ENCODE measurements at places on chromosomes 2 and 18.

- H3K4me1 ChIP-seq: no peaks in the 10 kb centered on the region
- peaks cover 8% of the 10 kb centered on the region for H3K36me3 ChIP-seq
- no peak overlapping the region for H3K27ac ChIP-seq
Measured at GRCh38 chr2:169819106-169819505, 5.6 kb downstream of the METTL5 start.

- peaks cover 4% of the 10 kb centered on the region for H3K4me1 ChIP-seq
- H3K27me3 ChIP-seq: no peaks in the 10 kb centered on the region
- H3K27ac ChIP-seq: no peak overlapping the region
- no peaks in the 10 kb centered on the region for H3K36me3 ChIP-seq
Measured at GRCh38 chr2:171217330-171217729, 56.6 kb upstream of the TLK1 start.

GRCh38 chr2:71333619-71334018 is 2.0 kb downstream of the ZNF638 start:
- H3K27ac ChIP-seq: no peak overlapping the region
- no peak overlapping the region for H3K4me3 ChIP-seq

GRCh38 chr18:27461957-27462356 is 276.8 kb upstream of the CHST9 start:
- no peak for DNase-seq
- H3K27me3 ChIP-seq: no peaks in the 10 kb centered on the region
- H3K4me3 ChIP-seq: no peak overlapping the region
- H3K27ac ChIP-seq: no peak overlapping the region

GRCh38 chr2:2566396-2567323 is 235.6 kb upstream of the MYT1L start:
- H3K27ac ChIP-seq: no peak overlapping the region
- H3K4me3 ChIP-seq: no peak overlapping the region
- H3K36me3 ChIP-seq: no peaks in the 10 kb centered on the region
- no peak for DNase-seq

- DNase-seq: no peak
- H3K4me1 ChIP-seq: no peaks in the 10 kb centered on the region
- no peak overlapping the region for H3K4me3 ChIP-seq
- no peak overlapping the region for H3K27ac ChIP-seq
- H3K27me3 ChIP-seq: no peaks in the 10 kb centered on the region
Measured at GRCh38 chr18:45063246-45064038, 382.8 kb downstream of the SETBP1 start.
